ENCODE measurements at places on chromosomes 13 and 19.

- peak; percentile 34 for DNase-seq
Observed at GRCh38 chr13:44437356-44438233, 64.0 kb downstream of the SERP2 start.

- DNase-seq: no peak
Observed at GRCh38 chr13:105990256-105990958, 545.1 kb downstream of the EFNB2 start.

DNA sequence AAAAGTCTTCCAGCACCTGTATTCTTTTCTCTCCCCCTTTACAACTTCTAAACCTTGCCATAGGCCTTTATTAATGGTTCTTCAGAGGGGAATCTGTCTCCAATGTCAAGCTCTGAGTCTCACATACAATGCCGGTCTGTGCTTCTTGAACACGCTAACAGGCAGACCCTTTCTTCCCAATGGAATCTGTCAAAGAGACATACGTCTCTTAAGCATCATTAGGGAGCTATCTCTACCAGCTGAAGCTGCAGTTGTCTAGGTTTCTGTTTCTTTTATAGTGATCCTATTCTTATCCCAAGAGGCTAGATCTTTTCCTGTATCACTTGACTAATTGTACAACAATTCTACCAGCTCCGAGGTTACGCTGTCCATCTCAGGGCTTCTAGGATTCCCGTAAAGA lies 560.8 kb upstream of the NBEA start:
- DNase-seq: no peak

- no peak for DNase-seq
Observed at GRCh38 chr19:3099347-3100145, 5.4 kb downstream of the GNA11 start.

GRCh38 chr19:3224346-3225168 lies at the start of gene CELF5:
Gene CELF5, plus strand, starts transcription at chr19:3224661. Its CDS starts 79 bp downstream, at chr19:3224740.
- DNase-seq: no peak

DNA sequence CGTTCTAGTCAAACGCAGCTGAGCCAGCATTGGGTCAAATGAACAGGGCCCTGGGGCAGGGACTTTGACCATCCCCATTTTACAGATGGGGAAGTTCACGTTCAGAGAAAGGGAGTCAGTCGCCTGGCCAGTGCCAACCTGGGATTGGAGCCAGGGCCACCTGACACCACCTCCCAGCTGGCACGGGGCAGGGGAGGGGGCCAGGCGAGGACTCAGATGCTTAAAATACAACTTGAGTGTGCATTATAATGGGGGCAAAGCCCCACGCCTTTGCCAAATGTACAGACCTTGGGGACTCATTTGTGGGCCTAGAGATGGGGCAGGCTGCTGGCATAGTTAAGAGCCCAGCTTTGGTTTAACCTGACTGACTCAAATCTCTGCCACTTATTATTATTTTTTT lies 14.6 kb downstream of the PRR12 start:
- DNase-seq: no peak

DNA sequence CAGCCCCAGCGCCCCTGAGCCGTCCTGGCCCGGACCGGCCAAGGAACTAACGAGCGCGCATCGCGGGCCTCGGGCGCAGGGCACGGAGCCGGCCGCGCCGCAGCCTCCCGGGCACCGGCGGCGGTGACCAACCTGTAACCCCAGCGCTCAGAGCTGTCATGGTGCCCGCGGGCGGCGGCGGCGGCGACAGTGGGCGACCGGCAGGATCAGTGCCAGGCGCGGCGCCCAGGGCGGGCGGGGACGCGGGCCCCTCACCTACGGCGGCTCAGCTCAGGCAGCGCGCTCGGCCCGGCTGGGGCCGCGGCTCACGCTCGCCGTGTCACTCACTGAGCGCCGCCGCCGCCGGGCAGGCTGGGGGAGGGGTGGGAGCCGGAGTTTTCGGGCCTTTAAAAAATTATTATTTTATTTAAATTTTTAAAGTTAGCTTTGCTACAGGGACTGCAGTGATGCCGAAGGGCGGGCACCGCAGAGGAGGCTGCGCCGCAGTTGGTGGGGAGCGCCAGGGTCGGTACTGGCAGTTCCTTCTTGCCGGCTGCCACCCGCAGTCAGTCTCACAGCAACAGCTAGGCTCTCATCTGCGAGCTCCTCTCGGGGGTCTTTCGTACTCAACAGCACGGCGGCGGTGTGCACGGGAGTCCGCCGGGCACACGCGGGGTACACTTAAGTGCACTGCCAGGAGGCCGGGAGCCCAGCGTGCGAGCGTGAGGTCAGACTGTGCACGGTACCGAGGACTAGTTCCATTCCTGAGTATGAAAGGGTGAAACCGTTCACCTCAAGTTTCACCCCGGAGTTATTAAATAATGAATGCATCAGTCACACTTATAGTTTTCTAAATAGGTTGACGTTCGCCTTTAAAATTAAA lies at the start of gene NALCN:
NALCN (minus strand) TSS at position 328 of the 862 bp plus-strand sequence. CDS start 17,382 bp downstream, outside the sequence.
- no peak for DNase-seq

- DNase-seq: no peak
Observed at GRCh38 chr13:78131811-78132210, 213.2 kb upstream of the EDNRB start.
